ENCODE measurements at places on chromosomes 11 and 22.
A peak's percentile ranks its signal among the peaks of the same experiment; 100 is the strongest.

GRCh38 chr22:29744902-29745301 lies 21.9 kb downstream of the ZMAT5 start:
- peak; percentile 60 for DNase-seq

- no peak for DNase-seq
Measured at GRCh38 chr11:117176186-117176585, 2.4 kb upstream of the SIDT2 start.

- no peak for DNase-seq
Measured at GRCh38 chr11:113119074-113119473, 157.9 kb downstream of the NCAM1 start.

- DNase-seq = no peak
Measured at GRCh38 chr11:17766590-17766989, 32.0 kb downstream of the KCNC1 start.

GRCh38 chr11:94525546-94526324 lies 13.5 kb downstream of the C11orf97 start:
- peak; percentile 15 for DNase-seq

- no peak for DNase-seq
Measured at GRCh38 chr11:20854215-20854955, 185.0 kb downstream of the NELL1 start.

DNA sequence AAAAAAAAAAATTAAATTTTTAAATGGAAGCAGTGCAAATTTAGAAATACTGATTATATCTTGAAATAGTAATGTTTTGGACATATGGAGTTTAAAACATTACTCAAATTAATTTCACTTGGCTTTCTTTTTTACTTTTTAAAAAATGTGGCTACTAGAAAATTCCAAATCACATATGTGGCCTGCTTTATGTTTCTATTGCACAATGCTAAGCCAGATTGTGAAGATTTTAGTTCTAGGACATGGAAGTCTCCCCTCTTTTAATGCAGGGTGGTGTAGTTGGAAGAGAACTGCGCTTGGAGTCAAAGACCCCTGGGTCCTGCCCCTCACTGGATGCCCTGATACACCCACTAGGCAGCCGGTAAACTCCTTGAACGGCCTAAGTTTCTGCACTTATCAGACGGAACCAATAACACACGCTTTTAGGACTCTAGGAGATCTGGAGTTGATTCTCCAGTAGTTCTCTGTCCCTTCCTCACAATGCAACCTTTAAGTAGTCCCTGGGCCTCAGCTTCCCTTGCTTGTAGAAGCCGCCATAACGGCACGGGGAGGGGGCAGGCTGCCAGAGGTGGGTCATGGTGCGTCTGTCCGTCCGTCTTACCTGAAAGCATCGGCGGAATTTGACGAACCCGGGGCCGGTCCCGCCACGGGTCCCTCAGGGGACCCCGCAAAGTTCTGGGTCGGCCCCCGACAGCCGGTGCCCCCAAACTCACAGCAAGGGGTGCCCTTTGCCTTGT lies 505 bp downstream of the FAM227A start:
- no peak for DNase-seq

GRCh38 chr11:114762408-114762807 lies 84.1 kb downstream of the NXPE2 start:
- peak; percentile 65 for DNase-seq

DNA sequence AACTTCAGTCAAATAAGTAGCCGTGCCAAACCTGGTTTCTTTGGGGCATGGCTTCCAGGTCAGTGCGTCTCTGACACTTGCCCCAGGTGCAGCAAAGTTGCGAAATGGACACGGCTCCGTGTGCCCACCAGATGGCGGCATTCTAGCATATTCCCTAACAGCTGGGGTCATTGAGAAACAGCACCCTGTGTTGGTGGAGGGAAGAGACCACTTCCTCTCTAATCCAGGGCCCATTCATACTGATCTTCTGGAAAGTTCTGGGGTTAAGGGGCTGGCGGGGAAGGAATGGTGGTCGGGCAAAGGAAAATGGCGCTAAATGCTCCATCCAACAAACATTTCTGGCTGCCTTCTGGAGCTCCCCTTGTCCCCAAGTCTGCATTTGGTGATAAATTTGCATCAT lies 141.2 kb upstream of the TIMP3 start:
- DNase-seq = peak; percentile 69

- peak; percentile 65 for DNase-seq
Measured at GRCh38 chr11:34427186-34427805, 11.4 kb upstream of the CAT start.

DNA sequence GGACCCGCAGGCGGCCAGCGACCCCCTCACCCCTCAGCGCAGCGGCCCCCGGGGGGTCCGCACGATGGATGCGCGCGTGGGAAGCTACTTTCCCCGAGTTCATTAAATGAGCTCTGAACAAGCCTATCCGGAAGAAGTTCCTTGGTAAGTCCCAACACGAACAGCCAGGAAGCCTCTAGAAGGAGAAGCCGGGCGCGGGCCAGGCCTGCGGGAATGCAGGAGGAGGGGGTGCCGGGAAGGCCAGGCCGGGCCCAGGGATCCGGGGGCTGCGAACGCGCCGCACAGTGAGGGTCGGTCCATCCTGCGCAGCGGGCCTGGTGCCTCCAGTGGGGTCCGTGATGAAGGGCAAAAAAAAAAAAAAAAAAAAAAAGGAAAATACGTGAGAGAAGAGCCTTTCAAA lies 36.9 kb downstream of the TOLLIP start:
- no peak for DNase-seq

DNA sequence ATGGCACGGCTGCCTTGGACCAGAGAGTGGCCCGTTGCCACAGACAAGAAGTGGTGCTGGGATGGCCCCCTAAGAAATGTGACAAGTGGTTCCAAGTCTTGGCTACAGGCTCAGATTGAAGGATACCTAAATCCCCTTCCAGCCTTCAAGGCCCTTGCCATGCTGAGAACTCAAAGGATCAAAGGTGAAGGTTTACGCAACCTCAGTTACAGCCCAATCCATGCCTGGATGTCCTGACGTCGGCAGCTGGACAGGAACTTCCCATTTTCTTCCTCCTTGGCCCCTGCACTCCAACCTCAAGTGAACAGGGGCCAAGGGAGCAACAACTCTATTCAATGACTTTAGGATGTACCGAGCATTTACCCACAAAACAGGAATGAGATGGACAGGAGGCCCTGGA lies 95.4 kb downstream of the DHCR7 start:
- no peak for DNase-seq

- DNase-seq = peak; percentile 30
Measured at GRCh38 chr22:35892192-35892591, 136.4 kb downstream of the RBFOX2 start.

- DNase-seq = no peak
Measured at GRCh38 chr11:7501894-7502293, 11.9 kb upstream of the PPFIBP2 start.

DNA sequence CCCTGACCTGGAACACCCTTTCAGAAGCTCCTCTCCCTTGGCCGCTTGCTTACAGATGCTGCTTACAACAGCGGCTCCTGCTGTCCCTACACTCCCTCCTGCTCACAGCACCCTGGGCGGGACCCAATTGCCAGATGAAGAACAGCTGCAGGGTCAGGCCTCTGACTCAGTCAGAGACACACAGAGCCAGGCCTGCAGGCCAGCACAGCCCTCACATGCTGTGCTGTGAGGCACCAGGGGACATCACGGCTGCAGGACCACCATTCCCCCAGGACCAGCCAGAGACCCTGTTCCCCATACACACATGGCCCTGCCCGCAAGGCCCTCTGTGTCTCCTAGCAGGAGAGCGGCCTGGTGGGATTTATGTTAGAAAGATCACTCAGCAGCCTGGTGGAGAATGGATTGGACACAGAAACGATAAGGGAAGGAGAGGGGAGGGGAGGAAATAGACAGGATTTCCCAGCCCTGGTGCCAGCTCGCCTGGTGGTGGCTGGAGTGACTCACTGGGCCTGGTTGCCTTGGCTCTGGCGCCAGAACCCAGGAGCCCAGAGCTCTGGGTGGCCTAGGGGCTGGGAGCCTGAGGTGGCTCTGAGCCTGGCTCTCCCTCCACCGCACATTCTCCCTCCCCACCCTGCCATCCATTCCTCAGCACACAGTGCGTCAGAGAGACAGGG lies 6.7 kb downstream of the CAPN5 start:
- DNase-seq = peak; percentile 95

GRCh38 chr11:82889133-82890001 lies 10.9 kb downstream of the PRCP start:
- no peak for DNase-seq

- DNase-seq = no peak
Measured at GRCh38 chr22:48076008-48076407, 1313.6 kb downstream of the TBC1D22A start.

DNA sequence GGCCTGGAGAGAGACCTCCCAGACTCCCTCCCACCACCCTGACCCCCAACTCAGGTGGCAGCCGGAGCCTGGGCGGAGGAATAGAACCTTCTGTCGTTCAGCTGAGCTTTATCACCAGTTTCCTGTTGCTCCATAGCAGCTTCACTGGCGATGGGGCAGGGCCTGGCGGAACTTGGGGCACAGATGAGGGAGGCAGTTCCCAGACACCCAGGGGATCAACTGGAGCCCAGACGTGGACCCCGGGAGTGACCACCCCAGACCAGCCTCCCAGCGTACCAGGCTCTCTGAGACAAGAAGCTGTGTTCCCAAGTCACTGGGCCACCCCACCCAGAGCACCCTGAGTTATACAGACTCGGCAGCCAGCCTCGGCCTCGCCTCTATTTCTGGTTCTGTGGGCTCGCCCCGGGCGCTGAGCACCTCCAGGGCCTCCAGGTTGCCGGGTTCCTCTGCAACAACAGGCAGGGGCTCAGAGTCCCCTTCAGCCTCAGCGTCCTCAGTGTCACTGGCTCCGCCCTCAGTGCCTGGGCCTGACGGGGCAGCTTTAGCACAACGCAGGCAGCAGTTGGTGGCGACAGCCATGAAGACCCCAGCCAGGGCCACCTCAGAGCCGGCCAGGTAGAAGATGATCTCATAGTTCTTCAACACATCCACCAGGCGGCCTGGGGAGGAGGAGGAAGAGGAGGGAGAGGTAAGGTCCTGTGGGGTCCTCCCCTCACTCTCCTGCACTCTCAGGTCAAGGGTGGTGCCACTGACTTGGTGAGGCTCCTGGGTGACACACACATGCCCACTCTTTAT lies 5.7 kb downstream of the SLC16A8 start:
- no peak for DNase-seq

DNA sequence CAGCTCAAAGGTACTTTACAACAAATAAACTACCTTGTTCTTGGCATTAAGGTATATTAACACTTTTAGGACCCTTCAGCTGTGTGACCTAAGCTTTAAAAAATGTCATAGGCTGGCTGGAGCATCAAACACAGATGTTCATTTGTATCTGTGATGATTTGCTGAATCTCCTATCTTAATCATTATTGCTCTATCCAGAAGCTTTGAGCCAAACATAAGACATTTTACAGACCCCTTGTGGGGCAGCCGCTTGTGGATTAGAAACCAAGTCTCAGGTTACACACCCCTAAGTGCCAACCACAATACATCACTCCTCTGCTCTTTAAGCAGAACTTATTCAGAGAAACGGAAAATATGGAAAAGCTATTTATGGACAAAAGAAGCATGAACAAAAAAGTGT lies 394.2 kb upstream of the CCDC90B start:
- DNase-seq = no peak

DNA sequence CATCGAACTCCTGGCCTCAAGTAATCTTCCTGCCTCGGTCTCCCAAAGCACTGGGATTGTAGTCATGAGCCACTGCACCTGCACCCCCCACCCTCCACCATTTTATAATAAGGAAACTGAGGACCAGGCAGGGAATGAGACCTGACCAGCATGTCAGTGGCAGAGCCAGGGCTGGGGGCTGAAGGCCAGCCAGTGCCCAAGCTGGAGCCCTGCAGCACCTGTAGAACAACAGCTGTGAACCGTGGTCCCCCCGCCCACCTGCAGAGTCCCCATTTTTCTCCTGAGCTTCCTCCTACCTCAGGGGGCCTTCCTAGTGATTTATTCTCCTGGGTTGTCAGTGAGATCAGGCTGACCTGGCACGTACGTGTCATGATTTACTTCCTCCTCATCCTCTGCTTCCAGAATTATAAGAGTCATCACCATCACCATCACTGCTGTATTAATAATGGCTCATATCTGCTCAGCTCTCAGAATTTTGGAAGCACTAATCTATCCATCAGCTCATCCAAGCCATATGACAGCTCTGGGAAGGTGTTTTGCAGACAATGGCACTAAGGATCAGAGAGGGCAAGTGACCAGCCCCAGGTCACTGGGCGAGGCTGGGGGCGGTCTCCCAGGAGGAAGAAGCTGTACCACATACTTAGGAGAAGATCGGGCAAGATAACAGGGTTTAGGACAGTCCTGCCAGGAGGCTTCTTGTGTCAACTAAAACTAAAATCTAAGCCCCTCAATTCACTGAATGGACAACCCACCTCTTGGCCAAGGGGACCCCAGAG lies 5.5 kb upstream of the SLCO2B1 start:
- no peak for DNase-seq
